PC-9 (cell line): ENCODE measurements at places on chromosomes 1 and 21.

- no peak for DNase-seq
These were observed 201.6 kb downstream of the PTPRU start for GRCh38 chr1:29437946-29438345.

DNA sequence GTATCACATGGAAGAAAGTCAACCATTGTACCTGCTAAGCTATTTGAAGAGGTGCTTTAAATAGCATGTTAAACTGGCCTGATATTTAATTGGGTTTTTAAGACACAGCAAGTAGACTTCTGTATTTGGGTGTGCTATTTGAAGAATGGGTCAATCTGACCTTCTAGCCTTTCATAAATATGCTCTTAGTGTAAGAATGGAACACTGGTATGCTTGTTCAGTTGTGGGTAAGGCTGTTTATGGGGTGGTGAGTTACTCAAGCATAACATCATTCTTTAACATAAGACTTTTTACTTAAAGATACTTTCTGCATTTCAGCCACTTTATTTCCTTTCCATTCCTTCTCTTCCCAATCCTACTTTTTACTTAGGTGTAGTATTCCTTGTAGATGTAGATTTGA lies 21.4 kb downstream of the AHCYL1 start:
- no peak for DNase-seq

GRCh38 chr1:33387625-33388024 lies 43.3 kb downstream of the PHC2 start:
- no peak for DNase-seq

DNA sequence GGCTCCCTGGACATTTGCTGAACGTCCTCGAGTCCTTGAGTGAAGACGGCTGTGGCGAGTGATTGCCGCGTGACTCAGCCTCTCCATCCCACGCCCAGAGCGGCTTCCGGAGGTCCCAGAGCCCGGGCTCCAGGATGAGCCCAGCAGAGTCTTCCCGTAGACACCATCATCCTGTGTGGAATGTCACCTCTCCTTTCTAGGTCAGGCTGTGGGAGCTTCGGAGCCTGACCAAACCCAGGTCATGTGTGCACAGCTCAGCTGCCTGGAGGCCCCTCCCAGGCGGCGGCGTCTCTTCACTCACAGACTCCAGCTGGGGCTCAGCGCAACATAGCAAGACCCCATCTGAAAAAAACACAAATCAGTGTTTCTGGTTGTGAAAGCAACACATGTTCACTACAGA lies 38.2 kb downstream of the PRKCZ start:
- no peak for DNase-seq

DNA sequence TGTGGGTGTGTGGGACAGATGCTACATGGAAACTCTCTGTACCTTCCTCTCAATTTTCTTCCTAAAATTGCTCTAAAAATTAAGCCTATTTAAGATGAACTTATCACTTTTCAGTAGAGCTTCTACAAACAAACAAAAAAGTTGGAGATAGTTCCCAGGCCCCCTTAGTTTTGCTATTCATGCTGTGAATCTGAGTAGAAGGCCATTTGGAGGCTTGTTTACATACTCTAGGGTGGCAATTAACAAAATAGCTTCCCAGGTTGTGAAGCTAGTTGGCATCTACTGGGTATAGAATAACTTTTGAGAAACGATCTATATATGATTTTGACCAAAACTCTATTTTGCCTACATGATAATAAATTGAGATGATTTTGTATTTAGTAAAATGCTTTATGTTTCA lies 541.4 kb upstream of the B3GALT2 start:
- no peak for DNase-seq

GRCh38 chr1:65002156-65002507 lies 35.8 kb upstream of the JAK1 start:
- DNase-seq: no peak

GRCh38 chr21:45554477-45555175 lies 12.4 kb upstream of the SLC19A1 start:
- no peak for DNase-seq
